ENCODE measurements at places on chromosomes 16 and 17. TPM values are rescaled to one million over a fixed set of nuclear protein-coding genes. Genes with fewer than 3 reads are reported as not detected.
A peak's percentile ranks its signal among the peaks of the same experiment; 100 is the strongest.

GRCh38 chr17:37787055-37787757 lies 42.3 kb upstream of the HNF1B start:
- no peak for DNase-seq

DNA sequence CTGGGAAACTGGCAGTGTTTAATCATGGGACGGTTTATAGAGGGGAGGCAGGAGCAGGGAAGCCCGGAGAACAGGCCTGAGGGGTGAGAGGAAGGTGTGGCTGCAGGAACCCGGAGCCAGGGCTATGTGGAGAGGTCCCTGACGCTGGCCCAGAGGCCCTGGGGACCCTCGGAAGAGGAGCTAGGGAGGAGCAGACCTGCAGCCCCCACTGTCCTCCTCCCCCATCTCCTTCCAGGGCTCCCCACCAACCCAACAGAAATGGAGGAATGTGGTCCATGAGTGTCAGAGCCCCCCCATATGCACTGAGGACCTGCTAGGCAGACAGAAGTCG lies 20.3 kb downstream of the TMEM235 start:
- no peak for DNase-seq

GRCh38 chr17:76537578-76538280 lies at the start of gene CYGB:
CYGB (minus strand) TSS chr17:76537709; CDS start chr17:76537542, 167 bp downstream.
- DNase-seq, result peak; percentile 81

GRCh38 chr17:1490643-1491442 lies 1.6 kb downstream of the MYO1C start:
- peak; percentile 83 for DNase-seq

DNA sequence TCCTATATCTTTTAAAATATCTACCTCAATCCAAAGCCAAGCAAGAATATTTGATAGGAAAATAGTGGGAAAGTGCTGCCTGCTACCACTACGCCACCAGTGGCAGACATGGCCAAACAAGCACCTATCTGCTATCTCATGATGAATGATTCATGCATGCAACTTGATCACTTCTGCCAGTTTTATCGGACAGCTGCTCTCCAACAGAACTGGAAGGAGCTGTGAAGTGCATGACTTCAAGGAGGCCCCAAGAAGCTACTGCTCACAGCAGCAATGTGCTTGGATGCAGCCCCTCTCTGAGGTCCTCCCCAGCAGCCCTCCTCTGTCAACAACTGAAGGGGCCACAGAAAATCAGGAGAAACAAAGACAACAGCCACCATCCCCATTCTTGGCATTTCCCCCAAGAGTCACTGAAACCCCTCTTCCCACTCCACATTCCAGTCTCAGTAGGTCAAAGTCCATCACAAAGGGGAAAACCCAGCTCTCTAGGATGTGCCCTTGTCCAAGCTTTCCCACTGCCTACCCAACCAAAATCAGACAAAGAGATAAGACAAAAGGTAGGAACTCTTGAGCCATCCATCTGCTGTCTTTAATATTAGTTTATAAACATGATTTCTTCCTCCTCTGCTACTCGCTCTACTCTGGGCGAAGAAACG lies 215.3 kb downstream of the C16orf78 start:
- no peak for DNase-seq

DNA sequence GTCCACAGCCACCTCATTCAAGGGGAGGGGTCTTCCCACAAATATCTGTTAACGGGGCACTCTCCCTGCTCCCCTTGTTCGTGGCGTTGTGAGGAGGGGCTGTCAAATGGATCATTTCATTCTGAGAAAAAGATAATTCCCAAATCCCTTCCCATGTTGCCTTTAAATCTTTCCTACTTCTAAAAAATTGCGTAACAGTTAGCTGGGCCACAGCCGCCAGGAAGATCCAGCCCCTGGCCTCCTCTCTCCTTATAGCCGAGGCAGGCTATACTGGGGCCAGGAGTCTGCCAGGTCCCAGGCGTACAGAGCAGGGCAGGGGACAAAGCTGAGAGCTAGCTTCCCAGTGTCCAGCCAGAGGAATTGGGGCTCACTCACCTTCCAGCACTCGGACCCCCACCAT lies 430 bp downstream of the C16orf89 start:
- peak; percentile 64 for DNase-seq

- DNase-seq, result no peak
These were observed 531 bp upstream of the HASPIN start for GRCh38 chr17:3723188-3723555.

DNA sequence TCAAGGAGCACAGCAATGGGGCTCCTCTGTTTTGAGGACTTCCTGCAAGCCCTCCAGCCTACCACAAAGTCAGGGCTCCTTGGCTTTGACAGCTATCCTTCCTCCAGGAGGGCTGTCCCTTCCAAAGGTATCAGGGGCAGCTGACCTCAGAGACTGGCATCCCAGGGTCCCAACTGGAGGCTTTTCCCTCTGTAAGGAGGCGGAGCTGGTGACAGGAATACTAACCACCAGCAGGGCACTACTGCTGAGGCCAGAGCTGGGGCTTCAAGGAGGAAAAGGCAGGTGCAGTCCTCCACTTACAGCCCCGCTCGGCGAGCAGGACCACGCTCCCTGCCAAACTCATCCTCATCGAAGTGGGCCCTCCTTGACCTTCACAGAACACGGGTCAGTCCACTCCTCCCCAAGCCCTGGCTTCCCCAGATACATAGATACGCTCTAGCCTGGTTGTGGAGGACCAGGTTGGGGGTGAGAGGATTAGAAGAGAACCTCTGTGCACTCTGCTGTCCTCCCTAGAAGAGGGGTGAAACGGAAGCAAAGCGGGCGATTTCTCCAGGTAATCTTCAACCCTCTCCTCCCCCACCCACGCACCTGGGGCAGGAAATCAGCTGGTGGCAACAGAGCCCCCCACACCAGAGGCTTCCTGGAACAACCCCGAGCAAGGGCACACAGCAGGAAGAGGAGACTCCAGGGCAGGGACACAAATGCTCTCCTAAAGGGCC lies 20.5 kb downstream of the ST3GAL2 start:
- no peak for DNase-seq

- no peak for DNase-seq
These were observed 134.4 kb downstream of the ZFHX3 start for GRCh38 chr16:72913551-72913950.

DNA sequence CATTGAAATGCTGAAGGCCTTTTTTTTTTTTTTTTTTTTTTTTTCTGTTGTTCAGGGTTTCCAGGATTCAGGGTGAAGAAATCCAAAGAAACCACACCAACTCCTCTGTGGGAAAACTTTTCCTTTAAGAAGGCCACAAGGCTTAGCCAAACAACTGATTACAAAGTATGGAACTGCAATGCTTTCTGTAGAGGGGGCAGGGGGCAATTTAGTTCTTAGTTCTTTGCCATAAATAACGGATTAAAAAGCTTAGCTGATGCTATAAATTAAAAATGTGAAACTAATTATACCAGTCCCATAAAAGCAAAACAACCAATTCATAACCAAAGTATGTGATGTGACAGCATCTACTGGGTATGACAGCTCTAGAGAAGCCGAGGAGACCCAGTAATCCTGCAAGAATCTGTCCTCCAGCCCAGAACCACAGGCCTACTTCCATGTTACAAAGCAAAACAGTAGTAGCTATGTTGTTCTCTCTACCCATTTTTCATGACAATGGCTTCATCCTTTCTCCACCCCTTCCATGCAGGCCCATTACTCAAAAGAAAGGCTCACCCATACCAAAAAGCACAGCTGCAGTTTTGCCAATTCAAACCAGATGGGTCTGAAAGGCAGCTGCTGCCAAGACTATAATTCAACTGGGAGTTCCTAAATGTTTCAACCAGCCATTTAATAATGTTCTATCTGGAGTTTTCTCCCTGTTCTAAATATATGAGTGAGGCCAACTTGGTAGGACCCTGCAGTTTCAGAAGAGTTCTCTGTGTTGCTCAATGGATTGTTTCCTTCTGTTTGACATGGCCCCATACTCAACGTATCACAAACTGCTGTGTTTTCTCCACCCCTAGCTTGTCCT lies 167.1 kb upstream of the ZFHX3 start:
- DNase-seq, result no peak

GRCh38 chr17:61280338-61280737 lies 119.3 kb upstream of the TBX2 start:
- no peak for DNase-seq

- no peak for DNase-seq
These were observed at the start of gene MYL11 for GRCh38 chr16:30374538-30374937. MYL11 (plus strand) TSS chr16:30374802; CDS start chr16:30374858, 56 bp downstream.

The CDK12 gene
- total RNA-seq, result 47.4 TPM

The KRT33B gene
- total RNA-seq, result not detected

The PRAC2 gene
- total RNA-seq, result not detected

The OR2C1 gene
- total RNA-seq, result not detected
